ENCODE measurements at places on chromosomes 5 and 9.

DNA sequence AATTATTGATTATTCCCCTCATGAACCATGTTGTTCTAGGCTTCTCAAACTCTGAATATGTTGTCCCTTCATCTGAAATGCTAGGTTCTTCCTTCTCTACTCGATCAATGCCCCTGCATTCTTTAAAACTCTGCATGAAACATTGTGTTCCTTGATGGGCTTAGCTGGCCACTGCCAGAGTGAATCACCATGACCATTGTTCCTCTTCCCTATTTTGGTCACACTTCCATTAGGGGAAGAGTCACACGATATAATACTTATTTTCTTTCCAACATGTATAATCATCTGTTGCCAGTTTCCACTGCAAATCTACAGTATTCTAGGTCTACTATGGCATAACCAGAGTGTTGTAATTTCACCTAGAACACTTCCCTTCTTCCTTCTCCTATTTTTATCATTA, 247.9 kb downstream of the TRPM3 start:
- DNase-seq = no peak

DNA sequence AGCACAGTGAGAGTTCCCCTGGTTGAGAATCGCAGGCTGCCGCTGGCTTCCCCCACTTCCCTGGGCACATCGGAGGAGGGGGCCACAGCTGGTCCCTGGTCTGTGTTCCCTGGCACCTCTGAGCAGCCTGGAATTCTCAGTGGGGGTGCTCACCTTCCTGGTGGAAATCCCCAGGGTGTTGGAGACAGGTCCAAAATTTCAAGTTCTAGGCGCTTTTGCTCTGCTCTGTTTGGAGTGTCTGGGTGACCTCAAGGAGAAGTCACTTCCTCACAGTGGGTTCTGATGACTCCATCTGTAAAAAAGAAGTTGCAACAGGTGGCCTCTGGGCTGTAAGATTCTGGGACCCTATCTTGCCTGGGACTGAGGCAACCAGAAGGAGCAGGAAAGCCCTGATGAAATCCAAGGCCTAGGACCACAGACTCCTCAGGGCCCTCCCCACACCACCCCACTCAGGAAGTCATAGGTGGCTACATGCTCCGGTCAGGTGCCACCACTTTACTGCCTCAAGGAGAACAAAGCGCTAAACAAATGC, at the start of gene TRAF1:
Gene TRAF1, minus strand, starts transcription at position 400 of the 532 bp plus-strand sequence. CDS start 721 bp downstream, outside the sequence.
- no peak for DNase-seq

DNA sequence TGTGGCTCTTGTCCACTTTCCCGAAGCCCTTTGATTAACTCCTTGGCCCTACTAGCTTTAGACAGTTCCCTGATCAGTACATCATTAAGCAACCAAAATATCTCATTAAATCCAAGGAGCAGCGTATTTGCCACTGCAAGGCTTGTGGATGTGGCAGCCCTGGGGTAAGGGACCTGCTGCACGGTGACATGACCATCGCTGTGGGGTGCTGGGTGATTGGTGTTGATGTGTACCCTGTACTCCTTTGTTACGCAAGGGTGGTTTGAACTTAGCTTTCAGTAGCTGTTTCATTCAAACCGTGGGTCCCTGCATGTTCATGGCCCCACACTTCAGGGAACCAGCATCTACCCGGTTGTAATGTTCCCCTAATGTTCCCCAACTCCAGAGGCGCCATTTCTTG, 41.0 kb downstream of the OTULIN start:
- no peak for DNase-seq

DNA sequence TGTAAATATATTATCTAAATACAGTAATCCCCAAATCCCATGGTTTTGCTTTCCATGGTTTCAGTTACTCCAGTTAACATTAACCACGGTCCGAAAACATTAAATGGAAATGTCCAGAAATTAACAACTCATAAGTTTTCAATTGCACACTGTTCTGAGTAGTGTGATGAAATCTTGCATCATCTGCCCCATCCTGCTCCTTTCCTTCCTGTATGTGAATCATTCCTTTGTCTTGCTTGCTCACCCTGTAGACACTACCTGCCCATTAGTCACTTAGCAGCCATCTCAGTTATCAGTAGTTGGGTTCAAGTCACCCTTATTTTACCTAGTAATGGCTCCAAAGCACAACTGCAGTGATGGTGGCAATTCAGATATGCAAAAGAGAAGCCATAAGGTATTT, 1568.5 kb upstream of the WWC1 start:
- no peak for DNase-seq

DNA sequence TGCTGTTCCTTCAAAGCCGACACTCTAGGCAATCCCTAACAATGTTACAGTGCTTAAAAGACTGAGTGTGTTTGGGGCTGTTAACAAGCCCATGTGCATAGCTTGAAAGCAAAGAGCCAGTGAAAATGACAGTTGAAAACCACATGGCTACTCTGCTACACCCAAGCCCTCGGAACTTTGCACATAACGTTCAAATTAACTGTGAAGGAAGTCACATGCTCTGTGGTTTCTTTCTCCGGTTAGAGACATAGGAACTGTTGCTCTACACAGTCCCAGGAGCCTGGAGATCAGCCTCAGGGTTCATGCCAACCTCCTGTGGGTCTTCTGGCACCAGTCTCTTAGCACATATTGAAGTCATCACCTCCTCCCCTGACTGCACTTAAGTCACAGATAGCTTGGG, 51.1 kb downstream of the C9orf152 start:
- no peak for DNase-seq
